Brain pericyte (primary cell): ENCODE measurements at places on chromosomes 11 and 22.

DNA sequence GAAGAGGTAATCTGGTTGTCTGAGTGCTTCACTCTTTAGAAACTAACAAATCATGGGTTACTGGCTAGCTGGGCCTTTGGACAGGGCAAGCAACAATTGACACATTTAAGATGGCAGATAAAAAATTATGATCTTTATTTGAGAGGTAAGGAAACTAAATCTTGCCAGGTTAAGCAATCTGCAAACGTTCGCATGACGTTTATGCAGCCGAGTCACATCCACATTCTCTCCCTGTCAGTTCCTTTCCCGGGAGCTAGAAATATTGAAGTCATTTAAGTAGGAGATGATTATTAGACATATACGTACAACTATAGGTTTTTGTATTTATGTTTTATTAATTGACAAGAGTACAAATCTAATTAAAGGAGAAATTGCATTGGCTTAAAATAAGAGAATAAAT is 57.4 kb upstream of the RCN1 start:
- DNase-seq = no peak

- no peak for DNase-seq
Observed at GRCh38 chr11:82945682-82946081, 44.1 kb downstream of the DDIAS start.

GRCh38 chr11:1300569-1301187 is 8.8 kb downstream of the TOLLIP start:
- DNase-seq = no peak

DNA sequence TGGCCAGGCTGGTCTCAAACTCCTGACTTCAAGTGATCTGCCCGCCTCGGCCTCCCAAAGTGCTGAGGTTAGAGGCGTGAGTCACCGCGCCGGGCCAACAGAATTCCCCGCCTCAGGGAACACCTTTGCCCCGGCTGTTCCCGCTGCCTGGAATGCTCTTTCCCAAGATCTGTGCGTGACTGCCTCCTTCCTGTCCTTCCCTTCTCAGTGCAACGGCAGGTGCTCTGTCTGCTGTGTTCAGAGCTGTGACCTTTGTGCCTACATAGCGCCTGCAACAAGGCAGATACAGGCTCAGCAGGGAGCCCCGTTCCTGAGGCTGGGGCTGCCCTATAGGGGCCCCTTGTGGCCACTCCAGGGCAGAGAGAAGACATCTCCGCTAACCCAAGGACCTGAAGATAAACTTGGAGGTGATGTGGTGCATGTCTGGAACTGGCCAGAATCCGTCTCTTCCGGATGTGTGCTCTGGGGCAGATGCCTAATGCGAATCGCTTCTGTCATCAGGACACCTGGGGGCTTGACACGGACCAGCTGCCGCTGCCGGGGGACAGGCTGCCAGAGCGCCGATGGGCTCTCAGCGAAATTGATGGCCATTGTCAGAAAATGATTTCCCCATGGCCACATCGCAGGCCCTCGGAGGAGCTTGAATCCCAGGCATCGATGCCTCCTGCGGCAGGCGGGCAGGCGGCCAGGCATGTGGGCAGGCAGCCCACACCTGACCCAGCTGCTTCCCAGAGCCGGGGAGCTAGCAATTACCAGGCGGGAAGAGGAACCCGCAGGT is 43.5 kb upstream of the TCF20 start:
- DNase-seq = no peak

GRCh38 chr11:131985846-131986301 is 615.5 kb downstream of the NTM start:
- no peak for DNase-seq

DNA sequence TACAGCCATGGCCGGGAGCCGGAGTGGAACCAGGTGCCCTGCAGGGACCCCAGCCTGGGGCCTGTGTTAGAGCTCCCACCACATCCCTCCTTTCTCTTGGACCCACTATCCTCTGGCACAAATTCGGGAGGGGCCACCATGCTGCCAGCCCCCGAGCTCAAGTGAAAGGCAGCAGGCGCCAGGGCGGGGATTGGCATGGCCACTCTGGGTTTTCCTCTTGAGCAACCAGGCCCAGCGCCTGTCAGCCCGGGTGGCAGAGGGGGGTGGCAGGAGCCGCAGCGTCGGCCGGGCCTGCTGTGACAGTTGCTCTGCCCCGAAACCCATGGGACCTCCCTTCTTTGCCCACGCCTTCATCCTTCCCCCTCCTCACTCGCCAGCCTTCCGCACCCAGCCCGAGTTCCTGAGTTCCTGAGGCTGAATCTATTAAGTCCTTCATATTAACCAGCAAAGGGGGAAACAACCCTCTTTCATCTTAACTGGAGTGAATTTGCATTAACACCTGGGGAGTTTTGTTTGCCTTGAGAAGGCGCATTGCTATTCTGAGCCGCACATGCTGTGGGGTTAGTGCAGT is 16.8 kb upstream of the CABP7 start:
- no peak for DNase-seq

- no peak for DNase-seq
Observed at GRCh38 chr22:45664136-45664646, 7.4 kb upstream of the ATXN10 start.

GRCh38 chr22:41596776-41597634 is 7.4 kb upstream of the PMM1 start:
- no peak for DNase-seq

DNA sequence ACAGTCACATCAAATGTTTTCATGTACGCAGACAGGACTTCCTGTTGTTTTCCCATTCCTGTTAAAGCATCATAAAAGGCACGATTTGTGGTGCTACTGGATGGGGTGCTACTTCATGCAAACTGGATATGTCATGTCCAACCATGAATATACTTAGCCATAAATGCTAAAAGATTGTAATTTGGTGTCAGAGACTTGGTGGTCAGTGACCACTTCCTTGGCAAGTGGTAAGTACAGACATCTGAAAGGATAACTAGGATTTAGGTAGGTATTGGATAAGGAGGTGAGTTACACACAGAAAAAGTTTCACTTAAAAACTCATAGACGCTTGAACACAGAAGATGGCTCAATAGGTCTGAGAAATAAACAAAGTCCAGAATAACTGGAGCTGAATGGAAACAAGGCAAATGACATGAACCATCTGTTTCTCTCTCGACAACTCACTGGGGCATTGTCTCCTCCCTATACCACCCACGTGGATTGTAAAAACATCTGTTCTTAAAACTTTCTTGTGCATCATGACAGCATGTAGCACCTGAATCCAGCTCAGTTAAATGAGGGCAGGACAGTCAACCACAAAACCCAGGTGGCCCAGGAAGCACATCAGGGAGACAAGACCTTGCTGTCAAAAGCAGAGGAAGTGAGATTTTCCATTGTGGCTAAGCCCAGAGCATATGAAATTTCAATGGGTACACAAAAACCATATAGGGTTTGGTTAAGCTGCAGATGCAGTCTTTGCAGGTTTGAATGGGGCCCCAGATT is 22.1 kb upstream of the IGLL5 start:
- no peak for DNase-seq

GRCh38 chr22:42964994-42965699 is 49.8 kb downstream of the PACSIN2 start:
- no peak for DNase-seq

- DNase-seq = no peak
Observed at GRCh38 chr11:27705873-27706820, 5.9 kb upstream of the BDNF start.

GRCh38 chr11:117083011-117083935 is 15.0 kb downstream of the SIK3 start:
- DNase-seq = no peak

DNA sequence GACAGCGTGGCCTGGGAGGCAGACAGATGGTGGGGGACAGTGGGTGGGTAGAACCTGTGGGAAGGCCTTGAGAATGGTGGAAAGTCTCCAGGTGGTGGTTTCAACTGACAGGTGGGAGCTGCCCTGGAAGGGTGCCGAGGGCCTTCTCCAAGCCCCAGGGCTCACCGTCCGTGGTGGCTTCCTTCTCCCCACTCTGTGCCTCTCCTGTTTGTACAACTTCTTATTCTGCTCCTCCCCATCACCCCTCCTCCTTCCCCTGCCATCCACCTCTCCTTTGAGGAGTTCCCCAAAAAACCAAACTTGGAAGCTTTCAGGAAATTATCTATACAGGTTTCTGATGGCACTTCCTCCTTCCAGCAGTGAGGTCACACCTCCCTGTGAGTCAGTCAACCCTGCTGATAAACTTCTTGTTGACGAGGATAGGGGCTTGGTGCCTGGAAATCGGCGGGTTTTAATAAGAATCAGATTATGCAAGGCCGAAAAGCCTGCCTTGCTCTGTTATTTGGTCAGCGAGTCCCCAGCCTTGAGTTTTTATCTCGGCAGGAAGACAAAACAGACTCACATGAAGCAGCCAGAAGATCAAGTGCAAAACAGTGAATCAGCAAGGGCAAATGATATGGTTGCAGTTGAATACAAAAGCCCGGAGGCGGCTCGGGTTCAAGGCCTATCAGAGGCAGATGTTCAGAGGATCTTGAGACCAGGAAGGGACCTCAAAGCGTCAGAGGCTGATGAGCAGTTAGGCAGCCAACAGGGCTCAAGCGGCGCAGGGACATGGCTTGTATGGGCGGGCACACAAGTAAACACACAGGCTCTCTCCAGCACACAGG is 9.5 kb upstream of the ST3GAL4 start:
- no peak for DNase-seq

GRCh38 chr11:123653827-123654565 is 428 bp downstream of the SCN3B start:
- no peak for DNase-seq

DNA sequence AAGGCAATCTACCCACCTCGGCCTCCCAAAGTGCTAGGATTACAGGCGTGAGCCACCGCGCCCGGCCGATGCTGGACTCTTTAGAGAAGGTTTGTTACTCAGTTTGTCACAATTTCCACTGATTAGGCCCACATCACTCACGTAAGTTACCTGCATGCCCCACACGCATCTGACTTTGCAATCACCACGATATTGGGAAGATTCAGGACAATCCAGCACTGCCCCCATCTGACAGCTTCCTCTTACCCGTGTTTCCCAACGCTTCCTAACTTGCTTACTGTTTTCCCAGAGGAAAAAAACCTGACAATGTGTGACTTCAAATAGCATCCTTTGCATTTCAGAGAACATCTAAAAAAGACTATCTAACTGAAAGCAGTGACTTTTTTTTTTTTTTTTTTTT is 21.8 kb upstream of the EIF3M start:
- DNase-seq = no peak

GRCh38 chr11:57604296-57605027 is 7.0 kb downstream of the SERPING1 start:
- DNase-seq = no peak

DNA sequence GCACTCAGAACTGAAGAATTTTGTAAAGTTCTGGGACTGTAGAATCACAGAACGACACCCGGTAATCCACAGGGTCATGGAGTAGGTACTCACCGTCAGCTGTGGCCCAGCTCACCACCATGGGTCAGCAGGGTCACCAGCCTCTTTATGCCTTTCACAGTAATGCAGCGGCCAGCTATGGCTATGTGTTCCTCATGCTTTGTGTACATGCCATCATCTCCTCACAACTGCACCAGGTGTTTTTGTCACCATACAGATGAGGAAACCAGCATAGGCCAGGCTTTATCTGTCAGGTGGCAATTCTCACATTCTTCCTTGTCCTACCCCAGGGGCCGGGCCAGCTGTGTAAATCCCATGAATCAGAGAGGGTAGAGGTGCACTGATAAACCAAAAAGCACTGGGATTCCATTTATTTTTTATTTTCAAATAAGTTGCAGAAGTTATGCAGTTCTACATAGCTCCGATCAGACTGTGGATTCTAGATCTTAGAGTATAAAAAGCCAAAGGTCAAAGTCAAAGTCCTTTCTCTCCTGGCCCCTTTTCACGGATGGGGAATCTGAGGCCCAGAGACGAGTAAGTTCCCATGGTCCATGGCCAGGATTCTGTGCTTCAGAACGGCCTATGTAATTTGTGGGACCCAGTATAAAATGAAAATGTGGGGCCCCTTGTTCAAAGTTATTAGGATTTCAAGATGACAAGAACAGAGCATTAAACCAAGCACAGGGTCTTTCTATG is 17.5 kb downstream of the TSKU start:
- no peak for DNase-seq

- no peak for DNase-seq
Observed at GRCh38 chr11:77152846-77153245, 24.8 kb downstream of the MYO7A start.

DNA sequence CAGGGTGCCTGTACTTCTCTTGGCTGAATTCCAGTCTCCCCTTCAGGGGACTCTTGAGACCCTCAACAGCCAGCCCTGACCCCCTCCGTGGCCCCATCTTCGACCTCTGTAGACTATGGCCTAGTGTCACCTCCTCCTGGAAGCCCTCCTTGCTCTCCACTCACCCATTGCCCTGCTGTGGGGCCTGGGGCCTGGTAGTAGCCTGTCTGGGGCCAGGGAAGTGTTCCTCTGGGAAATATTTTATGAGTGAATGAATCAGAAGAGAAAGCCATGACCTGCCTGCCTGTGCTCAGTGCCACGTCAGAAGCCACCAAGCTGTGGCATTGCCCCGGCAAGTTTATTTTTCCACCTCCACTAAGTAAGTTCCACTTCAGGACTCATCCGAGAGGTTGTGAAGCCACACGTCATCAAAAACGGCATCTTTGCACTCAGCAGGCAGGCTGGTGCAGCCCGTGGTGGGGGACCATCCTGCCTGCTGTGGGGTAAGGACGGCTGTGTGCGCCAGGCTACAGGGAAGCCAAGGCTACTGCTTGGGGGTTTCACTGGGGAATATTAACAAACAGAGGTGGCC is 59.6 kb upstream of the PPARA start:
- no peak for DNase-seq

GRCh38 chr11:123704341-123704740 is 37.1 kb downstream of the ZNF202 start:
- DNase-seq = no peak

DNA sequence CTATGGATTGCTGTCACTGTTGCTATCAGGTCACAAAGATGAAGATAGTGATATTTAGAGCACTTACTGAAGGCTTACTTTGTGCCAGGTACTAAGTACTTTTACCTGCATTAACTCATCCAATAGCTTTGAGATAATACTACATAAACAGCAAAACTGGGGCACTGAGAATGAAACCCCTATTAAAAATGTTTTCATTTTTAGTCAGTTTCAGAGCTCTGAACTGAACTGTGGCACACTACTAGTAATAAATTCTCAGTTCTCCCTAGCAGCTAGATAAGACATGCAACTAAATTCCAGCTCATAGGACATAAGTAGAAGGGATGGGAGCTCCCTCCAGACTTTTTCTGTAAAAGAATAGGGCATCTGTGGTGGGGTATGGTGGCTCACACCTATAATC is 24.0 kb downstream of the ARFGAP3 start:
- DNase-seq = no peak

- no peak for DNase-seq
Observed at GRCh38 chr22:20315337-20316216, 4.3 kb downstream of the DGCR6L start.

GRCh38 chr11:115384236-115384635 is 120.0 kb downstream of the CADM1 start:
- DNase-seq = no peak
